Endodermal cell (in vitro differentiated cells): ENCODE measurements at places on chromosomes 1 and 21. TPM values are rescaled to one million over a fixed set of nuclear protein-coding genes. Genes with fewer than 3 reads are reported as not detected.
A peak's percentile ranks its signal among the peaks of the same experiment; 100 is the strongest.

Gene SPATA46
- total RNA-seq: not detected in 3 replicates

Gene RNF186
- not detected in 3 replicates for total RNA-seq

Gene FTCD
- 4.1 to 5.2 TPM (median 4.6 TPM) in 3 replicates for total RNA-seq

- DNase-seq: no peak
These were observed 31.9 kb downstream of the PDC start for GRCh38 chr1:186429017-186429416.

DNA sequence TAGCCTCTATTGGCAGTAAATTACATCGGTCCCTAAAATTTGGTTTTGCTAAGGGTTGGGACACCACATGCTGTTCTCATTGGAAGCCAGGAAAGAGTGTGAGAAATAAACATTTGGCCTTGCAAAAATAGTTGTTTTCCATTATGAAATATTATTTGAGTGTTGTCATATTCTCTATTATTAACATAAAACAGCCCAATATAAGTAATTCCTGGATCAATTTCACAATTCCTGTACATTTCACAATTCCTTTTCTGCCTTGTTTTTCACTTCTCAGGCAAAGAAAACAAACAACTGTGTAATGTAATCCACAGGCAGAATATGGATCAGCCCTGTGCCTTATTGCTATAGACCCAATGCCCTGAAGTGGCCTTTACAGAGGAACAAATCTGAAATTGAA is 40.5 kb downstream of the C1orf87 start:
- no peak for DNase-seq

DNA sequence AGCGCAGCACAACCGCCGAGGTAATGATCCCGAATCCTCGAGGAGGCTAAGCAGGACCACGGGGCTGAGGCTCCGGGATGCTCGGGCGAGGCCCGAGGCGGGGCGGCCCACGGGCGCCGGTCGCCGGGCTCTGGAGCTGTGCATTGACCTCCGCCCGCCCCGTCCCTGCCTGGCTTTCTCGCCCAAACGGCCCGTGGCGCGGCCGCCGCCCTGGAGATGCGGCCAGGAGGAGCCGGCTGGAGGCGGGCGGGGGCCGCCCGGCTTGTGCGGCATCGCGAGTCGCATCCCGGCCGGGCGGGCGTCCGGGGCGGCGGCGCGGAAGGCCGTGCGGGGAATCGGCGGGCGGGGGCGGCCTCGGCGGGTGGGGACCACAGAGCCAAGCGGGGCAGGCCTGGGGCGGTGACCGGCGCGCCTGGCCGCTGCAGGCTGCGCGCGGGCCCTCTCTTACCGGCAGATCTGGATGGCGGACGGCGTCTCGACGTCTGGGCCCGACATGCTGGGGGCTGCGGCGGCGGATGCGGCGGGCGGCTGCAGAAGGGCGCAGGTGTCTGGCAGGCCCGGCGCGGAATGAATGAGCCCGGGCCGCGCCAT is 663 bp downstream of the ACOT7 start:
- peak; percentile 65 for DNase-seq
